H4 (cell line): ENCODE measurements at places on chromosomes 1 and 21.

GRCh38 chr1:159177272-159177907 is 6.0 kb downstream of the CADM3 start:
- DNase-seq: peak; percentile 69

DNA sequence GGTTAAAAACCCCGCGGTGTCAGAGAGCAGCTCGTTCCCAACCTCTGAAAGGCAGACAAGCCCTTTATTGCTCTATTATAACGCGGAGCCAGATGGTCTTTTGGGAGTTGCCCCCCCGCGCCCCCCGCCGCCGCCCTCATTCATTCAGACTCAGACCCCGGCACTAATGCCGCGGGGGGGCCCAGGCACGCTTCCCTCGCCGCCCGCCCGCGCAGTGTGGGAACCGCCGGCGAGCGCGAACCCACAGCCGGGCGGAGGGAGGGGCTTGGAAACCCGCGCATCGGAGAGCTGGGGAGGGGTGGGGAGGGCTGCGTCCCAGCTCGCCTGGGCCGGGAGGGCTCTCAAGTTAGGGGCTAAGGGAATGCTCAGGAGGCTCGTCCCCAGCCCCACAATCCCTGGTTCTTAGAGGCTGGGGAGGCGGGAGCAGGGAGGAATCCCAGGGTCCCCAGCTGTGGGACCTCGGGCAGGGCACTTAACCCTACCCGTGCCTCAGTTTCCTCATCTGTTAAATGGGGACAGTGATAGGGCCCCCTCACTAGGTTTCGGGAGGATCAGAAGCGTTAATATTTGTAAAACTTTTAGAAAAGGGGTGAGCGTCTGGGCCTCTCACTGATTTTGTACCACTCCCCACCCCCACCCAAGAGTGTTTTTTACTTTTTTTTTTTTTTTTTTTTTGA is 10.9 kb upstream of the HES5 start:
- DNase-seq: no peak

DNA sequence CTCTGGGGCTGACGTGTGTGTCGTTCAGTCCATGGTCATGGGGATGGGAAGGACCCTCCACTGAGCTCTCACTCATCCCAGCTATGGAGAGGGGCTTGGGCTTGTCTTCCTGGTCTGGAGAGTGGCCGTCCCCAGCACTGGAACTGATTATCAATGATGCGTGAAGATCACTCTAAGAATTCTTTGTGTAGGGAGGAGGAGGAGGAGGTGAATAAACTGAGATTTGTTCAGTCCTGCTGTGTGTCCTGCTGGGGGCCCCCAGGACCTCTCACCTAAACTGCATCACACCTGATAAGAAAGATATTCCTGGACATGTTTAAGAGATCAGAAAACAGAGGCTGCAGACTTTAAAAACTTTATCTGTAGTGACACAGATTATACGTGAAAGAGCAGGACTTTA is 21.2 kb downstream of the RHOU start:
- no peak for DNase-seq

GRCh38 chr1:154869351-154870114 is 548 bp downstream of the KCNN3 start:
- no peak for DNase-seq

DNA sequence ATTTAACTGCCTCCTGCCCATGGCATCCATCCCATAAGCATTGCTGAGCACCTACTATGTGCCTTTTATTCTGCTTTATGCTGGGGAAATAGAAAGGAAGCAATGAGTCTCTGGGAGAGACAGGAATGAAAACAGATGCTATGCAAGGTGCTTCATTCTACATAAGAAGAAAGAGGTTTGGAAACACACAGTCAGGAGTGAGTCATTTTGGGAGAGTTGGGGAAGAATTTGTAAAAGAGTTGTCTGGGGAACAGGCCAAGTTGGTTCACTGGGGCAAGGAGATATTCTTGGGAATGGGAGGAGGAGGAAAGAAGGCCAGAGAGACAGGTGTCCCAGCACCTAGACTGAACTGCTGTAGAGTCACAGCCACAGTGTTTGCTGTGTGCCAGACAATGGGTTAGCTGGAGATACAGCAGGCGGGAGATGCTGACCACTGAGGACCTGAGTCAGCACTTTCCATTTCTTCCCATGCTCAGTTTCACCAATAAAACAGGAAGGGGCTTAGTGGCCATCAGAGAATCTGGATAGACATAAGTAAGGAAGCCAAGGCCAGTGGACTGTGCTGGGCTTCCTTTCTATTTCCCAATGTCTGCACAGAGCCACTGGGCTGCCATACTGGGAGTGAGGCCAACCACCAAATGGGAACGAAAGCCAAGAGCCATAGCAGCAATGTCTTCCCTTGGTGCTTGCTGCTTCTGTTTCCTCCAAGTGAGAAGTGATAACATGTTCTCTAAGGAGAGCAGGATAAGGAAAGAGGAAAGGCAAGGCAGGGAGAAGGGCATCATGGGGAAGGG is 187.7 kb upstream of the USP24 start:
- no peak for DNase-seq

- no peak for DNase-seq
Measured at GRCh38 chr1:154157520-154158306, 2.8 kb upstream of the NUP210L start.

GRCh38 chr1:3183411-3183810 is 114.4 kb downstream of the PRDM16 start:
- no peak for DNase-seq

DNA sequence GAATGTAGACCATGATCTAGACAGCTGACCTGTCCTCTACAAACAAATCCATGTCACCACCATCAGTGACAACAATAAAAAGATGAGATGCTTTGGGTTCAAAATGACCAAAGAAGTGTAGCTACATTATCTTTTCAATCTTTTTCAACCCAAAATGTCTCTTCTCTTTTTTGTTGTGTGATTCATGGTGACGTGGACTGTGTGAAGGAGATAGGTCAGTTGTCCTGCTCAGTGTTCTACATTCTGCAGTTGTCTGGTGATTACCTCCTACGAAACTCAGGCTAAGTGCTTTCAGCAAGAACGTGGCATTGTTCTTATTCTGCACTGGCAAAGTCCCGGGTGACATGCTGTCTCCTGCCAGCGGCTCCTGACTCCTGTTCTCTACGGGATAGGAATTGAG is 73.1 kb downstream of the PRKAB2 start:
- DNase-seq: no peak

- DNase-seq: no peak
Measured at GRCh38 chr1:36585569-36586548, 103.1 kb upstream of the CSF3R start.

DNA sequence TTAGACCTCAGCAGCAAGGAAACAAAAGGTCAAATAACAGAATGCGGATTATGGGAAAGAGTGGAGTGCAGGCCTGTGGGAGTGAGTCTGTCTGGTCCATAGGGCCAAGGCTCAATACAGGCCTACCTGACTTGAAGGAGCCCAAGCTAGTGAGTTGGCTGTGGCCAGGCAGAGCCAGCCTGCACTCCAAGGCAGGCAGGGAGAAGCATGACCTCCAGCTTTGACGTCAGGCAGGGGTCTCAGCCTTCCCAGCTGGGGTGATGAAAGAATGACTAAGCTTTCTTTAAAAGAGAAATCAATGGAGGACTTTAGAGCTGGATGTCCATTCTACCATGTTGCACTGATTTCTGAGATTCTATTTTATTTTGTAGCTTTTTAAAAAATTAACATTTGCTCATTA is 62.8 kb downstream of the RHOU start:
- no peak for DNase-seq

DNA sequence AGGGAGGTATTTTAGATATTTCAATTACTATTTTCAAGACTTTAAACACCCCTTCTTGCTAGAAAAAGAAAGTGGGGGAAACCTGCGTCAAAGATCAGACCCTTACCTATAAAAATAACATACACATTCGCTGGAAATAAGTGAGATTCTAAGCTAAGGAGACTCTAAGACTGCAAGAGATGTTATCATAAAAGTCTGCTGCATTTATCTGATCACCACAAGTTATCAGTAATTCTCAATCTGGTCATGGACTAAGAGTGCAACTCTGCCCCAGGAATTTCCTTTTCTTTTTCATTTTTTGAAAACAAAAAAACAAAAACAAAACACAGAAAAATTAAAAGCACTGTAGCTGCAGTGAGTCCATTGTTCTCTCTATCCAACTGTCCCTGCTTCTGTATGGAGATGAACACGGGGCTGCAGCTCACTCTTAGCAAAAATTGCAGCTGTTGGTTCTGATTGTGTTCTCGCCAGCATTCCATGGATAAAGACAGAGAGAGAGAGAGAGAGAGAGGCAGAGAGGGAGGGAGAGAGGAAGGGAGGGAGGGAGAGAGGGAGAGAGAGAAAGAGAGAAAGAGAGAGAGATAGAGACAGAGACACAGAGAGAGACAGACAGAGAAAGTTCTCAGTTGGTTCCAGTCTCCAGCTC is 14.1 kb downstream of the XKR8 start:
- DNase-seq: no peak

DNA sequence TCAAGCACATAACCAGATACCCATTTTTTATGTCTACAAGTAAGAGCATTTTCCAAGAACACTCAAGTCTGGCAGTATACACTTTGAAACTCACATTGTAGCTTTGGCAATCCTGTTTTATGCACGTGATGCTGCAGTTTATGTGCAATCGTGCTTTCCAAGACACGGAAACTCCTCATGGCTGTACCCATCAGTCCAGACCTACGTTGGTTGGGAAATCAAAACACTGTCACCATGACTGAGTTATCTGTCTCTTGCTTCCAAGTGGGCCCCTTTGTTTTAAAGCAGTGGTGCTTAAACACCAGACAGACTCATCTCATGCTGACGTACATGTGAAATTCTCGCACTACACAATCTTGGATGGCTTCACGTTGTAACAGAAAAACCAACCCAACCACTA is 192.8 kb downstream of the LTN1 start:
- DNase-seq: no peak

GRCh38 chr1:71285529-71285928 is 204.7 kb upstream of the ZRANB2 start:
- no peak for DNase-seq

GRCh38 chr1:54800899-54801759 is at the start of gene TTC22:
TTC22 (minus strand) TSS chr1:54801323; CDS start chr1:54801163, 160 bp downstream.
- no peak for DNase-seq

GRCh38 chr1:245622332-245623014 is 467.7 kb downstream of the KIF26B start:
- DNase-seq: no peak

DNA sequence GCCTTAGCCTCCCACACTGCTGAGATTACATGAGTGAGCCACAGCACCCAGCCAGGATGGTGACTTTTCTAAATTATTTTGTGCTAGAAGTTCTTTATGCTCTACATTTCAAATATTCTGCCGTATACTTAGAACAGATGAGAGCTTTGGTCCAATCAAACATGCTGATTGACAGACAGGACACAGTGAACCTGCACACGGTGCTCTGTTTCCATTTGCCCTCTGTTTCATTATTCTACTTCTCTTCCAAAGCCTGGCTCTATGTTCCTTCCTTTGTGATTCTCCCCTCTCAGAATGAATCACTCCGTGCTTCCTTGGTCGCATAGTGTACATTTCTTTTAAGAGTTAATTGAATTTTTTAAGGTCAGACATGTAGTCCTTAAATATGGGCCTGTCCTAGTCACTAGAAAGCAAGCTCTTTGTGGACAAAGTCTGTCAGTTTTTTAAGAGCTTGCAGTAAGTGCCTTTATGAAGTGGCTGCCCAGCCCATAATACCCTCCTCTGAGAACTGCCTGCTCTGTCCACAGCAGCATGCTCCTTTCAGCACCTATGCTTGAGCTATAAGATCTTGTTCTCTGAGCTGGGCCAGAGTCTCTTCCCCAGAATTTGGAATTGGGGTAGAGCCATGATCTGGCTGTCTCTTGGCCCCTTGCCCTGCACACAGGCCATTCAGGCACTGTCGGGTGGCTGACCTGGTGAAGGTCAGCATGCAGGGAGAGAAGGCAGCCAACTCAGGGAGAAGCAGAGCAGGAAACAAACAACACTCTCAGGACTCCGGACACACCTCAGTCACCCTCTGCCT is 66.8 kb upstream of the SLC44A3 start:
- no peak for DNase-seq

- DNase-seq: no peak
Measured at GRCh38 chr1:55456971-55457370, 241.8 kb upstream of the USP24 start.

DNA sequence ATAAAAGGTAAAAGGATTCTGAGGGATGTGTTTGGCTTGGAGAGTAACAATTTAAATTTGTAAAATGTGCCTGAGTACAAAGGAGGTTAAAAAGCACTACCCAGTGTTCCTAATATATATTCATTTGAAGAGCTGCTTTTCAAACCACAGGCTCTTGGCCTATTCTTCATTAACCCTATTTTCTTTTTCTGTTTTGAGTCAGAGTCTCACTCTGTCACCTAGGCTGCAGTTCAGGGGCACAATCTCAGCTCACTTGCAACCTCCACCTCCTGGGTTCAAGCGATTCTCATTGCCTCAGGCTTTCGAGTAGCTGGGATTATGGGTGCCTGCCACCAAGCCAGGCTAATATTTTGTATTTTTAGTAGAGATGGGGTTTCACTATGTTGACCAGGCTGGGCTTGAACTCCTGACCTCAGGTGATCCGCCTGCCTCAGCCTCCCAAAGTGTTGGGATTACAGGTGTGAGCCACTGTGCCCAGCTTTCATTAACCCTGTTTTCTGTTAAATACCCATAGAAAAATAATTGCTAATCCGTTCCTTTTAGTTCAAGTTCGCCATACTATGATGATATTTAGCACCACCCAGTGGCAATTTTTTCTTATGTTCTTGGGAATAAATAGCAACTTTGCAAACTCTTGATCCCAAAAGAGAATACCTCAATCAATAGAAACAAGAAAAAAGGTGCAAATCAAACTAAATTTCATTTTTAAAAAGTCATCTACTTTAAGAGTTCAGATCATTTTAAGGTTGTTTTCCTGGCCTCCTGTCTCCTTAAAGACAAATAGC is 30.5 kb downstream of the ZBTB8OS start:
- no peak for DNase-seq

DNA sequence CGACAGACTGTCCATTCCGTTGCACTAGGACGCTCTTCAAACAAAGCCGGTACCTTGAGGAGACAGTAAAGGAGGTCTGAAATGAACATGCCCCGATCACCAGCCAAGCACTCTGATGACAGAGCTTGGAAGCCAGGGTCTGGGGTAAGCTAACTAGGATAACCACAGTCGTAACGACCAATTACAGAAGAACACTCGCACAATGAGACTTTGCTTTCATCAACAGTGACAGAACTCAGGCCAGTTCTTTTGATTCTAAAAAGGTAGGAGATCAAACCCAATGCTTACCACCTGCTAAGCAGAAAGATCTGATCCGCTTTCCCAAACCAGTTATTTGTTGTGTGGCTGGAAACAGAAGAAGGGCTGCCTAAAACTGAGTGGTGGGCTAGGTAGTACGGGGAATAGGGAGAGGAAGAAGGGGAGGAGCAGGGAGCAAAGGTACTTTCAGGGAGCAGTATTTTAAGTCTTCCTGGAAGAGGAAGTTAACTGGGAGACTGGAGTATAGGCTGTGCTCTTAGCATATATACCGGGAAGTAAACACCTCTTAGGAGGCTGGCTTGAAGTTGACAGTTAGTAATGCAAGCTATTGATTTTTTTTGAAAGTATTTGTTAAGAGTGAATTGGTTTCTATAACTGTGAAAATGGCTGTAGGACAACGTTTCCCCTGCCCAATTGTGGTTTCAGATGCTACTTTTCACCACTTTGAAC is 38.4 kb downstream of the UCK2 start:
- DNase-seq: no peak
